Activated naive CD8-positive, alpha-beta T cell treated with anti-CD3 and anti-CD28 coated beads, Interleukin-2, amount 10 ng/mL, durations not matched to agents 7 days and 5 days (primary cell): ENCODE measurements at places on chromosomes 1 and 21. TPM values are rescaled to one million over a fixed set of nuclear protein-coding genes. Genes with fewer than 3 reads are reported as not detected.

The REN gene
- total RNA-seq, result not detected

The ARTN gene
- 0.39 TPM for total RNA-seq

The KCNN3 gene
- total RNA-seq, result not detected

The TRIM63 gene
- not detected for total RNA-seq

DNA sequence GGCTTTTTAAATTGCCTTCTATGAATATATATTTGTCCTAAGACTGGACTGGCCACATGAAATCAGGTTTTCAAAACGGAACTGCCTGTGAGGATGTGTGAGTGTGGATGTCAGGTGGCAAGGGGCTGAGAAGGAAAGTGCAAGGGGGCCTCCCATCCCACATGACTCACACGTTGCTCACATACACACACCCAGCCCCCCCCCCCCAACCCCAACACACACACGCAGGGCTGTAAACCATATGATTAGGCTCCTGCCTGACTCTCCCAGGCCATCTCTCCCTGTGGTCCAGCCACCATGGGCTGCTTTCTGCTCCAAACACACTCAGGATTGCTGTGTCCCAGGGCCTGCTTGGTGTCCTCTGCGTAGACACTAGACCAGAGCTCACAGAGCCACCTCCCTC is 22.4 kb downstream of the DEGS1 start:
- H3K4me1 ChIP-seq, result peaks cover 10% of the 10 kb centered on the region
- peaks cover 2% of the 10 kb centered on the region for H3K36me3 ChIP-seq
- DNase-seq, result no peak
- H3K4me3 ChIP-seq, result peak overlapping the region; percentile 45
- H3K27ac ChIP-seq, result peak overlapping the region; percentile 60

DNA sequence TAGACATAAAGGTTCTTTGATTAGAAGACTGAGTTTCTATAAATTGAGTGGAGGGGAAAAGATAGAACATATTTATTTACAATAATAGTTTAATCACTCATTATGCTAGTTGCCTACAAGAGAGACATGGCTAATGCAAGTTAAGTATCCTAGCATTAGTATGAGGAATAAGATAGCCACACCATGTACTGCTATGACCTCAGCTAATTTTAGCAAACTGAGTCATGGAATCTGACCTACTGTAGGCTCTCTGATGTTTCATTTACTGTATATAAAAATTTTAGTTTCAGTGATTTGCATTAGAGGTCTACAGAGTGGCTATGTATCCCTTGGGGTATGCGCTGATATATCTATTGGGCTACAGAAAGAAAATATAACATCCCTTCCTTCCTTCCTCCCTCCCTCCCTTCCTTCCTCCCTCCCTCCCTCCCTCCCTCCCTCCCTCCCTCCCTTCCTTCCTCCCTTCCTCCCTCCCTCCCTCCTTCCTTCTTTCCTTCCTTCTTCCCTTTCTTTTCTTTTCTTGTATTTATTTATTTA is 5.8 kb downstream of the AGL start:
- H3K27ac ChIP-seq, result no peak overlapping the region
- peaks cover 28% of the 10 kb centered on the region for H3K36me3 ChIP-seq
- no peaks in the 10 kb centered on the region for H3K27me3 ChIP-seq

DNA sequence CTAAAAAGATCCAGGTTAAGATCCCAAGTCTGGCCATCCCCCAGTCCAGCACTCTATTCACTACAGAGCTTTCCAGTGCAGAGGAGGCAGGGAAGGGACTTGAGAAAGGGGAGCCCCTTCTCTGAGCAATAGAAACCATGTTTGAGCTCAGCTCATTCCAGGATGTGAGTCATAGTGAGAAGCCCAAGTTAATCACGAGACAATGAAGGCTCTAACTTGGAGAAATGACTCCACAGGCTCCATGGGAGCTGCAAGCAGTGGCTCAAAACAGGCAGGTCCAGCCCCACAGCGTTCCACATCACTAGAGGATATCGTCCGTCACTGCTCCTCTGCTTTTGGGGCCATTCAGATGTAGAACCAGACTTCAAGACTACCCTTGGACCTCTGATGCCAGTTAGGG is 59.1 kb downstream of the CAMK2N1 start:
- peaks cover 5% of the 10 kb centered on the region for H3K4me1 ChIP-seq
- no peak overlapping the region for H3K4me3 ChIP-seq
- peaks cover 3% of the 10 kb centered on the region for H3K36me3 ChIP-seq
- H3K27me3 ChIP-seq, result peaks cover 40% of the 10 kb centered on the region
- no peak overlapping the region for H3K27ac ChIP-seq

DNA sequence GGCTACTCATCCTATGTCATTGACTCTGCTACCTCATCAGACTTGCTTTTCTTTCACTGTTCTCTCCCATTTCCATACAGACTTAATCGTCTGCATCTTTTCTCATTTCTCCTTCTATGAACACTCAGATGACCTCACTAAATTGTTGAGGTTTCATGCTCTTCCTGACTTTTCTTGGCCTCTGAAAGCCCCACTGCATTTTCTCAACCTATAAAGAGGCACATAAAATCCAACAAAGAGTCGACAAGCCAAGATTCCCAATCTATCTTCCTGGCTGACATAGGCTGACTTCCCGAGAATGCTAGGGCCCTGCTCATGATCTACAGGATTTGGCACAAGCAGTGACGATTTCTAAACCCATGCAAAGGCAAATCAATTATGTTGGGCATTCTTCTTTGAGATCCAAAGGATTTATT is 280.8 kb upstream of the DPYD start:
- H3K4me1 ChIP-seq, result no peaks in the 10 kb centered on the region
- H3K4me3 ChIP-seq, result no peak overlapping the region
- no peak for DNase-seq
- H3K27ac ChIP-seq, result no peak overlapping the region
- no peaks in the 10 kb centered on the region for H3K36me3 ChIP-seq
- no peaks in the 10 kb centered on the region for H3K27me3 ChIP-seq

DNA sequence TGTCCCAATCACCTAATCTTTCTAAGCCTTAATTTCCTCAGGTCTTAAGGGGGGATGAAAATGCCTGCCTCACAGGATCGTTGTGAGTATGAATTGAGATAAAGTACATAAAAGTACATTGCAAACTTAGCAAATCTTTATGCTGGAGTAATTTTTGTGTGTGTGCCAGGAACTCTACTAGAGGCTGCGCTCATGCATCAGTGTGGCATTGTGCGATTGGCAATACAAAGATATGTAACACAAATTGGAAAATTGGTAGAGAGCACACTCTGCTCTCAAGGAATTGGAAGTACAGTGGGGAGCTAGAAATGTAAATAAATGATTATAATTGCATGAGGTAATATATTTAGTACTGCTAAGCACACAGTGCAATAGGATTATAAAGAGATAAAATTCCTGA is 398.3 kb downstream of the DUSP10 start:
- H3K4me1 ChIP-seq, result no peaks in the 10 kb centered on the region
- H3K27ac ChIP-seq, result no peak overlapping the region
- no peak overlapping the region for H3K4me3 ChIP-seq
- DNase-seq, result no peak
- no peaks in the 10 kb centered on the region for H3K36me3 ChIP-seq

GRCh38 chr1:99943223-99943794 is 26.5 kb upstream of the SLC35A3 start:
- no peaks in the 10 kb centered on the region for H3K36me3 ChIP-seq
- H3K27me3 ChIP-seq, result no peaks in the 10 kb centered on the region
- H3K4me1 ChIP-seq, result no peaks in the 10 kb centered on the region
- DNase-seq, result no peak
